ENCODE measurements at places on chromosomes 11 and 22.

DNA sequence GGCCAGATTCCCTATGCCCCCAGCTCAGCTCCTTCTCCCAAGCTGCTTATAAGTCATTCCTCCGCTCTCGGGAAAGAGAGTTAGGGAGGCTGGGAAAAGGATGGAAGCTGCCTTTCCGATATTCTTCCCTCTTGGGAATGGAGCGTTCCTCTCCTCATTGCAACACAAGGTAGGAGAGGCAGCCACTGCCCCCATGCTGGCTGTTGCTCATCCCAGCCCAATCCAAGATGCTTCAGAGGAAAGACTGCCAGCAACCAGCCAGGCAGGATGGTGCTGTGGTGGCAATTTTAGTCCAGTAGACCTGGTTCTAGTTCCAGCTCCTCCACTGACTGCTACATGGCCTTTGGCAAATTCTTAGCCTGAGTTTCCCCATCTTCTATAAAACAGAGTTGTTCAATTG lies 13.7 kb upstream of the C11orf96 start:
- DNase-seq = no peak

GRCh38 chr11:96342961-96343711 lies at the start of gene MAML2:
MAML2 (minus strand) TSS chr11:96343195; CDS start chr11:96341895, 1,300 bp downstream.
- DNase-seq = peak; percentile 94

DNA sequence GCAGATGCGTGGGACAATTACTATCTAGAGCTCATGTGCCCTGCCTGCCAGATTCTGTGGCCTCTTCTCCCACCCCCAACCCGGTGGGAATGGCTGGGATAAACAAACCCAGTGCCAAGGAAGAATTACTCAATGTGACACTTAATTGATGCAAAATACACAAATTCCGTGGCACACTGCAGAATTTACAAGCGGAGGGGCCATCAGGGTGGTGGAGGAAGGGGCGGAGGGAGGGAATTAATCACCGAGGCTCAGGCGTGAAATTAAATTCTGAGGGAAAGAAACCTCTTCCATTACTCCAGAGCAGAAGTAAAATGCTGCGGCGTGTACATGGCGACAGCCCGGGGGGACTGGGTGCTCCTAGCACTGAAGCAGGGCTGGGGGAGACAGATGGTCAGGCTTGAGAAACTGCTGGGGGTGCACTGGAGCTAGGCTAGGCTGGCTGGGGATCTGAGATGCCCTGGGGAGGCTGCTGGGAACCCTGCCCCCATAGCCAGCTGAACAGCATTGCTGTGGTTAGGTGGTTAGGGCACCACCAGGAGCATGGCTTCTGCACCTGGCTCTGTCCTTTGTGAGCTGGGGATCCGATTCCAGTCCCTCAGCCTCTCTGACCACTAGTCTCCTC lies 200.6 kb downstream of the CEP164 start:
- no peak for DNase-seq

DNA sequence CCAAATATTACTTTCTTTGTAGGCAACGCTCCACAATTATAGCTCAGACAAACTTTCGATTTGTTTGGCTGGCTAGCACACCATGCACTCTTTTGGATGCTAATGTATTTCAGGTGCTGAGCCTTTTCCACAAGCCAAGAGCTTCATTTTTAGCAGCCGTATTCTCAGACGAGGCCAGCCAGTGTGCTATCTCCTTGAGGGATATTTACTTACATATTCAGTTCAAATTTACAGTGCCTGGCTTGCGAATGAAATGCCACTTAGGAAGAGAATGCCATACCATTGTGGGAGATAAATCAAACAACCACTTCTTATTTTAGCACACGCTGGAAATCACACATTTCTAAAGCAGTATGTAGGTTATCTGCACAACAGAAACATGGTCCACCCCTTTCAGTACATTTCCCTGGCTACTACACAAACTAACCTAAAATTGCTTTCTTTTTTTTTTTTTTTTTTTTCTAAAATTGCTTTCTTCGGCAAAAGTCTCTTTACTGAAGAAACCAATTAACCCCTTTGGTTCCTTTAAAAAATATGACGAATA lies 236.9 kb downstream of the CADM1 start:
- DNase-seq = no peak

GRCh38 chr11:87284306-87284705 lies 246.6 kb downstream of the TMEM135 start:
- DNase-seq = no peak

- DNase-seq = no peak
Observed at GRCh38 chr22:17712441-17712840, 61.8 kb downstream of the BID start.

DNA sequence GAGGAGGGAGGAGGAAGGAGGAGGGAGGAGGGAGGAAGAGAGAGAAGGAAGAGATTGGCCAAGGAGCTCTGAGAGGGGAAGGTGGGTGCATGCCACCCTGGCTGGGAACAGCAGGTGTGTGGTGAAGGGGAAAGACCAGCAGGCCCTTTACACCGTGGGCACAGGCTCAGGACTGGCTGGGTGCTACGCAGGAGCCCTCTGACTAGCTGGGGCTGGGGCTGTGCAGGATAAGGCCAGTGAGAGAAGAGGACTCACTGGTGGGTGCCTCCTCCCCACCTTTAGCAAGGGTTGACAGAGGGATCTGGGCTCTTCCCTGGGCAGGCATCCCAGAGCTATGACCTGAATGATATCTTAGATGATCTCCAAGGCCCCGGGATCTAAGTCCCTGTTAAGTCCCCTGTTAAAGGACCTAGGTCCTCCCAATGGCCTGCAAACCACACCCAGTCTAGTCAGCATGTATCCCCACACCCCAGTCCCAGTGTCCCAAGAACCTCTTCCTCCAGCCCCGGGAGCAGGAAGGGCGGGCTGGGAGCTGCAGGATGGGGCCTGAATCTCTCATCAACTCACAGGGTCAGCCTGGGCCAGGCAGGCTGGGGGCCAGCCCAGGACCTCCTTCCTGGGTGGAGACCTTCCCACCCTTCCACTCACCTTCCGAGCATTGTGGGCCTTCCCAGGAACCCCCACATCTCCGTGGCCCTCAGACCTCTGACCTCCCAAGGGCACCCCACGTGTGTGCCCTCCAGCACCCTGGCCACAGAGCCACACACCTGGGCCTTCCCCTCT lies 55.4 kb downstream of the CDKN1C start:
- no peak for DNase-seq

- no peak for DNase-seq
Observed at GRCh38 chr11:827146-827896, 398 bp upstream of the CRACR2B start.

GRCh38 chr22:39558254-39558727 lies 12.3 kb upstream of the CACNA1I start:
- DNase-seq = no peak

DNA sequence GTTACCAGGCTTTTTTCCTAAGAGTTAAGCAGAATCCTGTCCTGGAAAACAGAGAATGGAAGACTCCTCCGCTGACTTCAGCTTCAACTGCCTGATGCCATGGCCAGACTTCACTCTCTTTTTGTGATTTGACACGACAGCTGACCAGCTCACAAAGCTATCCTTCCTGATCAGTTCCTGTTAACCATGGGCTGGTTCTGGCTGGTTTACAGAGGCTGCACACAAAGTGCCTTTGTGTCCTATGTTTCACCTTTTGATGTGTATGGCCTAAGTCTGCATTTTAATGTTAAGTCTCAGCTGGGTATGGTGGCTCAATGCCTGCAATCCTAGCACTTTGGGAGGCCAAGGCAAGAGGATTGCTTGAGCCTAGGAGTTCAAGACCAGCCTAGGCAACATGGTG lies 11.1 kb downstream of the FOLR3 start:
- no peak for DNase-seq
